CD4-positive, alpha-beta T cell treated with Interleukin-15 for 1 hour (primary cell): ENCODE measurements at places on chromosomes 12 and 14.
A peak's percentile ranks its signal among the peaks of the same experiment; 100 is the strongest.

GRCh38 chr14:80456209-80456608, 244.9 kb upstream of the DIO2 start:
- no peak for DNase-seq

DNA sequence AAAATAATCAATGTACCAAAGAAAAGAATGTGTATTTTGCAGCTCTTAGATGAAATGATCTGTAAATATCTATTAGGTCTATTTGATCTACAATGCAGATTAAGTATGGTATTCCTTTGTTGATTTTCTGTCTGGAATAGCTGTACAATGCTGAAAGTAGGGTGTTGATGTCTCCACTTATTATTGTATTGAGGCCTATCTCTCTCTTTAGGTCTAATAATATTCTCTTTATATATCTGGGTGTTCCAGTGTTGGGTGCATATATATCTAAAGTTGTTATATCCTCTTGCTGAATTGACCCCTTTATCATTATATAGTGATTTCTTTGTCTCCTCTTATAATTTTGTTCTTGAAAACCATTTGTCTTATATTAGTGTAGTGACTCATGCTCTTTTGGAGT, 885.5 kb upstream of the FOXG1 start:
- DNase-seq, result no peak

GRCh38 chr14:69767369-69767999, 542 bp downstream of the SRSF5 start:
- DNase-seq, result peak; percentile 92

DNA sequence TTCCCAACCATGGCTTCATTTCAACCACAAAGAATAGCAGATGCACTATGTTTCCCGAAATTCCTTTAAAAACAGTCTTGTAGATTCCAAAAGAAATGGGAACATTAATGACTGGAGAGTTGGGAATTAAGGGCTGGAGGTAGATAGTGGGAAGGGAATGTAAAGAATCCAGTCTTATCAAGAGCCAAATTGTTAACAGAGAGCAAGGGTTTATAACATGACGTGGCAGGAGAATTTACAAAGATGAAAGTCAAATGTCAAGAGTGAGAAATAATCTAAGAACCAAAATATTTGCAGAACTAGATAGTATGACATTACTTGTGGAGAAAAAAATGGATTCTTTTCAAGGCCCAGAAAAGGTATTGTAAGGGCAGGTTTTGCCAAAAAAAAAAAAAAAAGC, 200.9 kb downstream of the GRIN2B start:
- no peak for DNase-seq

GRCh38 chr14:70789961-70790360, 19.4 kb downstream of the MAP3K9 start:
- no peak for DNase-seq

GRCh38 chr12:111156304-111156703, 212.6 kb downstream of the PHETA1 start:
- DNase-seq, result no peak

- DNase-seq, result no peak
Measured at GRCh38 chr12:112349431-112349830, 32.8 kb downstream of the HECTD4 start.

DNA sequence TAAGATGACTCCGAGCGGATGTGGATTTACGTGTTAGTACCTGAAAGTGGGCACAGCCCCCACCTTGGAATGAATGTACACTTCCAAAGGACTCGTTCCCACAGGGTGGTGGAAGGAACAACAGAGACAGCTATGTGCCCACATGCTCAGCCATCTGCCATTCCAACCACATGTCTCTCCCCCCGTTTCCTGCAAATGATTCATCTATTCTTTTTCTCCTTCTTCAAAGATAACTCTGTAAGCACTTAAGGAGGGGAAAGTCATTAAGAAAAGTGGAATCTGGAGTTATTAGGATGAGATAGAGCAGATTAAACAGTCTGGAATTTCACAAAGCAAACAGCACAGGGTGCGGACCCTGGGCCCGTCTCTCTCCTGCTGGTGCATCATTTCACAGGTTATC, 18.5 kb upstream of the DUSP6 start:
- no peak for DNase-seq

DNA sequence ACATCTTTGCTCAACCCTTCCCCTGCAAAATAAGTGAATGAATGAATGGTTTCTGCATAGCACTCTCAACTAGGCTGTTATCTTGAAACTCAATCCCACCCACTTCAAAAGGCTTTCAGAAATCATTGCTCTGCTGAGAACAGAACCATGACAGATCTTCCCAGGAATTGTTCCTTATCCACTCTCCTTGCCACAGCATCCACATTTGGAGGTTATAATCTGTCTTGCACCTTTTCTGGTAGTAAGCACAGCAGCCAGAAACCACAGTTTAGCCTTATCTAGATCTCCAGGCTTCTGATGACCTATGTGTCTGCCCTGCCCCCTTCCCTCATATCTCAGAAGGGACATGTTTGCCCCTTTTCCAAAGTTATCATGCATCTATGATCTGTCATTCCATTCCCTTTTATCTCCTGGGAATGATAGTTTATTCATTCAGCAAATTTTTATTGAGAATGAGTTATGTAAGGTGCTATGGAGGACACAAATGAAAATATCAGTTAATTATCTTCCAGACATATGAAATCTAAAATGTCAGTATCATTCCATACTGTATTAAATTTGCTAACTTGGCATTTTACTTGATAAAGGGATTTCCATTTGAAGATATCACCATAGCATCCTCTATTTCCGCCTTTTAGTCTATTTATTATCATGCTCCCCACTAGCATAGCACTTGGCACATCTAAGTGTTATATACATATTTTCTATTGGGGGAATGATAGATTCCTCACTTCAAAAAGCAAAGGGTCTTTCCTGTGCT, 21.4 kb downstream of the LGR5 start:
- no peak for DNase-seq

- DNase-seq, result peak; percentile 65
Measured at GRCh38 chr12:6613015-6613775, 6.0 kb upstream of the CHD4 start.

- DNase-seq, result no peak
Measured at GRCh38 chr12:10179776-10180181, 947 bp downstream of the TMEM52B start.

DNA sequence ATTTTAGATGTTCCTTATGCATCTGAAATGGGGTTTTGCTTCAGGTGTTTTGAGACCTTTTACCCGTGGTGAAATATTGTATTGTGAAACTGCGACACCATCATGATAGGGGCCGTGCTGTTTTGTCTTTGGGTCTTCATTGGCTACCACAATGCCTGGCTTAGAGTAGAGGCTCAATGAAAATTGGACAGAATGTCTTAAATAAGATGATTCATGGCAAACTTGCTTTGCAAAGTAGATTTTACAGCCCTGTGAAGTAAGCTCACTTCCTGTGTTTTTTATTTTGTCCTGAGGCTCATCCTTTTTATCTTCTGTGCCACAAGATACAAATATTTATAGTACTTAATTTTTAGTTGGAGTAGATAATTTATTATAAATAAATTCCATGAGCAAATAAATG, 111.3 kb upstream of the FRMD6 start:
- no peak for DNase-seq

- no peak for DNase-seq
Measured at GRCh38 chr12:15892645-15893259, 10.6 kb downstream of the STRAP start.

GRCh38 chr14:22070119-22070982, 396.7 kb upstream of the OR4E1 start:
- DNase-seq, result peak; percentile 54

- no peak for DNase-seq
Measured at GRCh38 chr12:13117029-13117428, 13.6 kb upstream of the GSG1 start.

GRCh38 chr14:84409435-84409834, 1120.5 kb upstream of the FLRT2 start:
- DNase-seq, result no peak

GRCh38 chr14:31154956-31155355, 52.6 kb downstream of the HECTD1 start:
- DNase-seq, result no peak

DNA sequence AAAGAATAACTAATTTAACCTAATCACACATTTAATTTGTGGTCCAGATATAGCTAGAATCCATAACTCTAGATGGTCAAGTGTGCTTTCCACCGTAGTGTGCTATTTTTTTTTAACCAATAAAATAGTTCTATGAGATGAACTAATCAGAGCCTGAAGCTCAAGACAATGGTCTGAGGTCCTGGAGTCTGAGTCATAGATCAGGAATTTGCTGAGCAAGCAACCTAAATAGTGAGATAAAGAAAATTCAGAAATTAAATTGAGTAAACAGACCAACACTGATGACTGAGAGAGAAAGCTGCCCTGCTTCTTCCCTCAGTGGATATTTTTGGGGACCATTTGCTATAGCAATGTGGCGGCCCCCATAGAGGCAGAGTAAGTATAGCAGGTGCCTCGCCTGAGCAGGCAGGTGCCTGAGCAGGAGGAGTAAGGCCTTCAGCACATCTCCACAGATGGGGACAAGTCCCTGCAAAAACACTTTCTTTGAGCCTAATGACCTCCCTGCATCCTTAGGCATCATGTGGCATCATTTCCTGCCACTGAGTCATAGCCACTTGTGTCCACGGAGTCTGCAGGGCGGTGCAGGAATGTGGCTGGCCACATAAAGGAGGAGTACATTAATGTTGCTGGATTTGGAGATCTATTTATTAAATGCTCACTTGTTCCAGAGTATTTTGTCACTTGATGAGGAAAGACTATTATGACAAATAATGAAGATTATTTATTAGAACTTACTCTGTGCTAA, 13.9 kb upstream of the CLEC4E start:
- no peak for DNase-seq

GRCh38 chr12:19539836-19540235, 100.5 kb downstream of the AEBP2 start:
- no peak for DNase-seq

- DNase-seq, result peak; percentile 7
Measured at GRCh38 chr12:109741286-109741969, 27.8 kb downstream of the FAM222A start.

DNA sequence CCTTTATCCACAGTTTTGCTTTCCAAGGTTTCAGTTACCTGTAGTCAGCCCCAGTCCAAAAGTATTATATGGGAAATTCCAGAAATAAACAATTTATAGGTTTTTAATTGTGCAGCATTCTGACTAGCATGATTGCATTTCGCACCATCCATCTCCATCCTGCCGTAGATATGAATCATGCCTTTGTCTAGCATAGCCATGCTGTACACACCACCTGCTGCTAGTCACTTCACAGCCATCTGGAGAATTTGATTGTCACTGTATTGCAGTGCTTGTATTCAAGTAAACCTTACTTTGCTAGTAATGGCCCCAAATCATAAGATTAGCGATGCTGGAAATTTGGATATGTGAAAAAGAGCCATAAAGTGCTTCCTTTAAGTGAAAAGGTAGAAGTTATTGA, 36.0 kb downstream of the MUCL1 start:
- DNase-seq, result no peak

- DNase-seq, result no peak
Measured at GRCh38 chr12:32148372-32148771, 41.7 kb downstream of the BICD1 start.

DNA sequence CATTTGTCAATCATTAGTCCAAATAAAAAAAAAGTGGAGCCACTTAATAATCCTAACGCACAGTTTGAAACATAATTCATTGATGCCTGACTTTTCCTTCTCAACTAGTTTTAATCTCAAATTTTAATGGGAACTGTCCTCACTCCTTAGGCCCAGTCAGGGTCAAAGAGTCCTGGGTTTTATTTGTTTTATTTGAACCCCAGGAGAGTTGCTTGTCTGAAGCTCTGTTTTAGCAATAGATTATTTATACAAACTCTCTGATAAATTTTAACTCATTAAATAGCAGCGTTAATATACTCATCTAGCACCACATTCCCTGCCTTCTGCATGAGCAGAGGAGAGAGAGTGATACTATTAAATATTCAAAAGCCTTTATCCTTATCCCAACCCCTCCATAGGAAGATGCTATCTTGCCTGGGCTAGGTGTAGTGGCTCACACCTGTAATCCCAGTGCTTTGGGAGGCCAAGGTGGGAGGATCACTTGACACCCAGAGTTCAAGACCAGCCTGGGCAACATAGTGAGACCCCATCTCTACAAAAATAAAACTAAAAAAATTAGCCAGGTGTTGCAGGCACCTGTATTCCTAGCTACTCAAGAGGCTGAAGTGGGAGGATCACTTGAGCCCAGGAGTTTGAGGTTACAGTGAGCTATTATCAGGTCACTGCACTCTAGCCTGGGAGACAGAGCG, 14.5 kb upstream of the DUSP6 start:
- DNase-seq, result no peak

DNA sequence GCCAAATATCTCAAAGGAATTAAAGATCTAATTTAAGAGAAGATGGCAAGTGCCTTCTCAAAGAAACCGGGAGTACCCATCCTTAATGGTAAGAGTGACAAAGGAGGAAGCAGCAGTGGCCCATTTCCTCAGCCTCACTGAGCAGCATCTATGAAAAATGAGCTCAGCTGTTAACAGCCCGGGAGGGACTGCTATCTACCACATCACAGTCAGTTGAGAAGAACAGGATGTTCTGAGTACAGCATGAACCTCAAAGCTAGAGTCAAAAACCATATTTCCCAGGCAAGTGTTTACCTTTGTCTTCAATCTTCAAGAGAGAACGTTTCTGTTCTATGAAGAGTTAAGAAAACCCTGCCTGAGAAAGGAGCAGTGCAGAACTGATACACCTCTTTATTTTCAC, 115.0 kb downstream of the BTG1 start:
- DNase-seq, result peak; percentile 73

DNA sequence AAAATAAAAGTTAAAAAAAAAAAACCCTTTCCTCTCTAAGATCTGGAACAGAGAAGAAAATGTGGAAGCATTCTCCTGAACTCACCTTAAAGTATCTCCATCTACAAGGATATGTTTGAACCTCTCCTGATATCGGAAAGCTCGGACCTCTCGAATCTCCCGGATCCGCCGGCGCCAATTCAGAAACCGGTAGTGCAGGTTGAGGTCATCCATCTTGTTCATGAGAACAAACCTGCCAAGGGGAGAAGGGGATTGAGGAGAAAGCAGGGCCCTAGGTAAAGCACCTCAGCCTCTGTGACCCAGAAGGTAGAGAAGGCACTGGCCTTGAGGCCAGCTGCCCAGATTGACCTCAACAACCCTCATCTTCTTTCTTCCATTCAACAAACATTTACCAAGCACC, 2.2 kb downstream of the SPRYD3 start:
- DNase-seq, result no peak

GRCh38 chr14:65438266-65438933, 25.9 kb downstream of the FUT8 start:
- no peak for DNase-seq

DNA sequence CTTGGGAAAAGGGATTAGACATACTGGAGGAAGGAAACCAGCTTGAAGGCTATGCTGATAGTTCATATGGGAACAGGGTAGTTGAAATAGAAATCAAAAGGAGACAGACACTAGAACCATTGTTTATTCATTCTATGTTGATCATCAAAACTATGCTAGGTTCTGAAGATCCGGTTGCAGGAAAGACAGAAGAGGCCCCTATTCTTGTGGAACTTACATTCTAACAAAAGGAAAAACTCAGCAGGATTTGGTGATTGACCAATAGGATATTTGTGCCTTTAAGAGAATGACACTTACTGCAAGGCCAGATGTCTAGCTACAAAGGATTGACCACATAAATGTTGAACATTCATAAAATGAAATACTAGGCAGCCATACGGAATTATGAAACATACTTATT, 179.2 kb downstream of the AKAP6 start:
- DNase-seq, result no peak

- DNase-seq, result no peak
Measured at GRCh38 chr12:123532808-123533649, 490 bp downstream of the RILPL1 start.
